ENCODE measurements at places on chromosomes 16 and 17. TPM values are rescaled to one million over a fixed set of nuclear protein-coding genes. Genes with fewer than 3 reads are reported as not detected.

DNA sequence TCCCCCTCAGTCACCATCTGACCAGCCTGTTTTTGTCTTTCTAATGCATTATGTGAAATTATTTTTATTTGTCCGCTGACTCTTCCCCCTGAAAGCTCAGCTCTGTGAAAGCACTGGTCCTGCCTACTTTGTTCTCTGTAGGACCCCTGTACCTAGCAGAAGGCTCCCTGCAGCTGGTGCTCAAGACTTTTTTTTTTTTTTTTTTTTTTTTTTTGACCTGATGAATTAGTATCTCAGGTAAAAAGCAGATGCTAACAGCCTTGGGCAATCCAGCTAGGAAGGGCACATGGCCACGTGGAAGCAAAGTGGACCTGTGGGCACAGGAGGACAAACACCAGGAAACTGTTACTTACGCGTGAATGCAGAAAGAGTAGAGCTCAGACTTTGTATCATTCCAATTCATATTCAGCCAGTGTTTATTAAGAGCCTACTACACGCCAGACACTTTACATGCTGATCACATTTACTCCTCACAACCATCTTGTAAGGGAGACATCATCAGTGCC is 629 bp upstream of the UNC119 start:
- peak overlapping the region; percentile 26 for H3K27ac ChIP-seq
- DNase-seq, result no peak
- no peaks in the 10 kb centered on the region for H3K27me3 ChIP-seq

DNA sequence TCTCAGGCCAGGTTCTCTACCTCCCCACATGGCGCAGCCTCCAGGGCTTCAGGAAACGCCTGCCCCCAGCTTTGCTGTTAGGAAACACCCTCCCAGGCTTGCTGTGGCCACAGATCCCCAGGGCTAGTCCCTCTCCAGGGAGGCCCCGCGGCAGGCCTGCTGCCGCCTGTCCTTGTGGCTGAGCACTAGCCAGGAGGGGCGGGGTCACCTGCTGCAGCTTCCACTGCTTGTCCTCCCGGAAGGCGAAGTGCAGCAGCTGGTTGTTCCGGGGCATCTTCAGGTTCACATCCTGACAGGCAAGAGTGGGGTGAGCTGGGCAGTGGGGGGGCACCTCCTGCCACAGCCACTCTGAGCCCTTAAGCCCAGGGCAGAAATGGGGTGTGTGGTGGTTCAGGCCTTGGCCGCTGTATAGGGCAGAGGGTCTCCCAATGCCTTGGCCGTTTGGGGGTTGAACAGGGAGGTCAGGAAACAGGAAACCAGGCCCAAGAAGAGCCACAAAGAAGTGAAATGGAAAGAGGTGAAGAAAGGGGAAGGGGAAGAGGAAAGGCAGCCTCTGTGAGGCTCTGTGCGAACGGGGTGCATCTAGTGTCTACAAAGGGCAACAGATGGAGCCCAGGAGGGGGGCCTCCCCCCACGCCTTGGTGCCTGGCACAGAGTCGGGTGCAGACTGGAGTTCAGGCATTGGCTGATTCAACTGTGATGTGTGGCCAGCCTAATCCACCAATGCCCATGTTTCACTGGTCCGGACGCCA is 2.0 kb downstream of the ROGDI start:
- H3K27ac ChIP-seq, result no peak overlapping the region
- H3K4me1 ChIP-seq, result no peaks in the 10 kb centered on the region
- no peaks in the 10 kb centered on the region for H3K27me3 ChIP-seq
- no peak for DNase-seq
- no peak overlapping the region for H3K4me3 ChIP-seq
- H3K36me3 ChIP-seq, result peaks cover 3% of the 10 kb centered on the region

KRTAP4-1 gene
- total RNA-seq, result not detected

DHX58 gene
- total RNA-seq, result 28.6 TPM

DNA sequence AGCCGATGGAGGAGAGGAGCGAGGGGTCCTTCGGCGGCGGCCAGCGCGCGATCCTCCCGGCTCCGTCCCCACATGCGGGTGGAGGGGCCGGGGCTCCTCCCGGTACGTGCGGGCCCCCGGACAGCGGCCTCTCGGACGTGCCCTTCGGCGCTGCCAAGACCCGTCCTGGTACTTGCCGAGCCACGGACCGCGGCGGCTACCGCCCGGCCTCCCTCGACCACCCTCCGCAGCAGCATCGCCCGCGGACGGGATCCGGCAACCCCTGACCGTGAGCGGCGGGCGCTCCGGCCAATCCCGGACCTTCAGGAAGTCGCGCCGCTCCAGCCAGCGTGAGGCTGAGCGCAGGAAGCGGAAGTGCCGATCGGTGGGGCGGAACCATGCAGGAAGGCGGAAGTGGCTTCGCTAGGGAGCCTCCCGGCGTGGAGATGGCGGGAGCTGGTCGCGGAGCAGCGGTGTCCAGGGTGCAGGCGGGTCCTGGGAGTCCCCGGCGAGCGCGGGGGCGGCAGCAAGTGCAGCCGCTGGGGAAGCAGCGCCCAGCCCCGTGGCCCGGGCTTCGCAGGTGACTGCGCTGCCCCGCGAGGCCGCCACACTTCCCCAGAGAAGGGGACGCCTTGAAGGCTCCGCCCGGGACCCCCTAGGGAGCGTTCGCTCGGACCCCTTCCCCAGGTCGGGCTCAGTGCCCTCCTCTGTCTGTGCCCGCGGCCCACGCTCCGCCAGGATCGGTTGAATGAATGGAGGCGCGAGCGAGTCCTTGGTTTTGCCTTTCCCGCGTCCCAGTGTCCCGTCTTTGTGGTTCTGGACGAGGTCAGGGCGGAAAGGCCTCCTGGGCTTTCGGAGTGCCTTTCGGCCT is at the start of the genes CCDC137 and OXLD1:
Gene CCDC137, plus strand, starts transcription at position 396 of the 850 bp plus-strand sequence. Its CDS starts 30 bp downstream, at position 426.
Gene OXLD1, minus strand, starts transcription at position 264 of the 850 bp plus-strand sequence. Its CDS starts 28 bp downstream, at position 236.
- peak within 1 kb of the TSS; percentile 93 for H3K4me3 ChIP-seq
- no peaks in the 10 kb centered on the region for H3K27me3 ChIP-seq
- H3K4me1 ChIP-seq, result no peaks in the 10 kb centered on the region
- DNase-seq, result peak; percentile 96
- H3K36me3 ChIP-seq, result peaks cover 4% of the 10 kb centered on the region

TPSB2 gene
- total RNA-seq, result 0.46 TPM

DNA sequence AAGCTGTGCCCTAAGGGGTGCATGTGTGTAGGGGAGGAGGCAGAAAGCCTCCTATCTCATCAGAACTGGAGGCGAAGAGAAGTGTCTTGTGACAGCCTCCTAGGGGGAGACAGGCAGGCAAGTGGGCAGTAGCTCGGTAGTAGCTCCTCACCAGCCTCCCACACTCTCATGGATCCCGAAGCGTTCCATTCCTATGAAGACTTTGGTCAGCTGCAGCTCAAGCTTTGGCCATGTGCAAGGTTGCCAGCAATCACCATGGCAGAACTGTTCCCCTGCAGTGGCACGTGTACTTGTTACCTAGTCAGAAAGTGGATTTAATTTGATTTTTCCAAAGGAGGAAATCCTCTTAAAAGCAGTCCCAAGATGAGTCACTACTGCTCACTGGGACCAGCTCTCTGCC is 6.7 kb downstream of the MRPL58 start:
- no peak overlapping the region for H3K4me3 ChIP-seq
- no peak for DNase-seq
- no peaks in the 10 kb centered on the region for H3K27me3 ChIP-seq
- H3K36me3 ChIP-seq, result peaks cover 33% of the 10 kb centered on the region

DNA sequence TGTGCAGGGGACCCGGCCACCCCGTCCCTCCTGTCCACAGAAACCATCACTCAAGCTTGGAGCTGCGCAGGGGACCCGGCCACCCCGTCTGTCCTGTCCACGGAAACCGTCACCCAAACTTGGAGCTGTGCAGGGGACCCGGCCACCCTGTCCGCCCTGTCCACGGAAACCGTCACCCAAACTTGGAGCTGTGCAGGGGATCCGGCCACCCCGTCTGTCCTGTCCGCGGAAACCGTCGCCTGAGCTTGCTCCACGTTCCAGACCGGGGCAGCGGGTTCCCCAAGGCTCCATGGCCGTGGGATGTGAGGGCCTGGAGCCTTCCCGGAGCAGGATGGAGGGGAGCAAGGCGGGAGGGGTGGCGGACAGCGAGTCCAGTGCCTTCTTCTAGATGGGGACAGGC is 25.2 kb downstream of the SOX8 start:
- no peak for DNase-seq
- no peak overlapping the region for H3K27ac ChIP-seq
- H3K4me1 ChIP-seq, result no peaks in the 10 kb centered on the region
- H3K27me3 ChIP-seq, result no peaks in the 10 kb centered on the region
- H3K36me3 ChIP-seq, result no peaks in the 10 kb centered on the region
- H3K4me3 ChIP-seq, result no peak overlapping the region

DPEP2 gene
- total RNA-seq, result 12.2 TPM

DNA sequence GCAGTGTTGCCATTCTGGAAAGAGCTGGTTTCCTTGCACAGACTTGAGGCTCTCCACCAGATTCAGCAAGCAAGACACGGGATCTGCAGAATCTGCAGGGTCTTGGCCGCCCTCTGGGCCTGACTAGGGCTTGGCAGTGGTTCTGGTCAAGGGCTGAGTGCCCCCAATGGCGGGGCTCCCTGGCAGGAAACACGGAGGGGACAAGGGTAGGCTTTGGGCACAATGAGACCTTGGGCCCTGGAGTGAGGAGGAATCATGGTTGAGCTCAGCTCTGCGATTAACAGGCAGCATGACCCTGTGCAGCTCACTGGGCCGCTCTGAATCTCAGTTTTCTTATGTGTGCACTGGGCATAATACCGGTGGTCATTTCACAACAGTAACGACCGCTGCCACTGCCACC is 249.9 kb downstream of the GSG1L start:
- H3K36me3 ChIP-seq, result no peaks in the 10 kb centered on the region
- H3K4me1 ChIP-seq, result no peaks in the 10 kb centered on the region

- no peaks in the 10 kb centered on the region for H3K27me3 ChIP-seq
- no peak overlapping the region for H3K27ac ChIP-seq
- H3K4me1 ChIP-seq, result peaks cover 2% of the 10 kb centered on the region
- H3K4me3 ChIP-seq, result no peak overlapping the region
Observed at GRCh38 chr17:9432134-9432885, 143.3 kb downstream of the STX8 start.

CA4 gene
- total RNA-seq, result 57.3 TPM

AIPL1 gene
- not detected for total RNA-seq

- no peak overlapping the region for H3K4me3 ChIP-seq
- no peaks in the 10 kb centered on the region for H3K36me3 ChIP-seq
- H3K4me1 ChIP-seq, result peaks cover 13% of the 10 kb centered on the region
- H3K27me3 ChIP-seq, result no peaks in the 10 kb centered on the region
Observed at GRCh38 chr17:44108440-44109311, 14.8 kb downstream of the HDAC5 start.

GRCh38 chr17:49729069-49729468 is 21.3 kb upstream of the SLC35B1 start:
- H3K36me3 ChIP-seq, result no peaks in the 10 kb centered on the region
- no peaks in the 10 kb centered on the region for H3K27me3 ChIP-seq
- peaks cover 13% of the 10 kb centered on the region for H3K4me1 ChIP-seq
- no peak for DNase-seq

CTRL gene
- total RNA-seq, result not detected

- no peaks in the 10 kb centered on the region for H3K4me1 ChIP-seq
- peaks cover 18% of the 10 kb centered on the region for H3K36me3 ChIP-seq
- peak; percentile 91 for DNase-seq
- peak overlapping the region; percentile 85 for H3K4me3 ChIP-seq
Observed at GRCh38 chr17:65559804-65560627, 1.4 kb downstream of the AXIN2 start.

HOXB1 gene
- not detected for total RNA-seq

NLRC3 gene
- total RNA-seq, result 3.6 TPM

DNA sequence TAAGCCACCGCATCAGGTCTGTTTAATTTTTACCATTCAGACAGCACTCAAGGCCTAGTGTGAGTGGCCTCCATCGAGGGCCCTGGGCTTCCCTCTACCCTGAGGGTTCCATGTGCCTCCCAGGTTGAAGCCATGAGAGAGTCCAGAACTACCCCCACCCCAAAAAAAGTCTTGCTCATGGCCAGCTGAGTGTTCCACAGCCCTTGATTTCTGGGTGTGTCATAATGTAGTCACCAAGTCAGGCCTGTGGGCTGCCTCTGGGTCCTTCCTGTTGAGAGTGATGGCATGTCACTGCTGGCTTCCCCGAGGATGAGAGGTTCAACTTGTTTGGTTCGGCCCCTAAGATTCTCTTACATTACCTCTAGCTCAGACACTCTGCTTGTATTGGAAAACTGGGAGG is 100.6 kb downstream of the PITPNC1 start:
- H3K27me3 ChIP-seq, result no peaks in the 10 kb centered on the region
- H3K4me3 ChIP-seq, result no peak overlapping the region
- no peak for DNase-seq
- no peaks in the 10 kb centered on the region for H3K36me3 ChIP-seq
- no peak overlapping the region for H3K27ac ChIP-seq
- peaks cover 3% of the 10 kb centered on the region for H3K4me1 ChIP-seq

GFAP gene
- total RNA-seq, result 0.88 TPM

DNA sequence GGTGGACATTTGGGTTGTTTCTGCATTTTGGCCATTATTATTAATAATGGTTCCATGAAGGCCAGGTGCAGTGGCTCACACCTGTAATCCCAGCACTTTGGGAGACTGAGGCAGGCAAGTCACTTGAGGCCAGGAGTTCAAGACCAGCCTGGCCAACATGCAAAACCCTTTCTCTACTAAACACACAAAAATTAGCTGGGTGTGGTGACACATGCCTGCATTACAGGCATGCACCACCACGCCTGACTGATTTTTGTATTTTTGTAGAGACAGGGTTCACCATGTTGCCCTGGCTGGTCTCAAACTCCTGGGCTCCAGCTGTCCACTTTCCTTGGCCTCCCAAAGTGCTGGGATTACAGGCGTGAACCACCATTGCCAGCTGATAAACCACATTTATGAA is 58.5 kb downstream of the TNFRSF13B start:
- no peak overlapping the region for H3K4me3 ChIP-seq
- no peak for DNase-seq
- H3K27me3 ChIP-seq, result no peaks in the 10 kb centered on the region
- H3K27ac ChIP-seq, result no peak overlapping the region

ZNF205 gene
- 12.7 TPM for total RNA-seq

- H3K4me3 ChIP-seq, result no peak overlapping the region
- H3K4me1 ChIP-seq, result peaks cover 12% of the 10 kb centered on the region
- H3K27ac ChIP-seq, result no peak overlapping the region
Observed at GRCh38 chr16:67774457-67774853, 31.9 kb downstream of the RANBP10 start.

GRCh38 chr16:81647527-81647926 is 131.6 kb upstream of the PLCG2 start:
- H3K4me1 ChIP-seq, result no peaks in the 10 kb centered on the region
- no peaks in the 10 kb centered on the region for H3K36me3 ChIP-seq
- H3K27ac ChIP-seq, result no peak overlapping the region
- DNase-seq, result no peak

GRCh38 chr16:46918905-46919792 is 35.0 kb downstream of the GPT2 start:
- H3K36me3 ChIP-seq, result no peaks in the 10 kb centered on the region
- H3K27ac ChIP-seq, result no peak overlapping the region
- no peaks in the 10 kb centered on the region for H3K27me3 ChIP-seq
- no peak for DNase-seq
- H3K4me1 ChIP-seq, result peaks cover 3% of the 10 kb centered on the region

FNDC8 gene
- not detected for total RNA-seq

MSI2 gene
- 64.0 TPM for total RNA-seq

- no peak overlapping the region for H3K4me3 ChIP-seq
- H3K27ac ChIP-seq, result no peak overlapping the region
- DNase-seq, result no peak
- no peaks in the 10 kb centered on the region for H3K27me3 ChIP-seq
Observed at GRCh38 chr16:73563709-73564108, 515.8 kb upstream of the ZFHX3 start.

GRCh38 chr16:79278506-79278905 is 322.0 kb downstream of the MAF start:
- no peaks in the 10 kb centered on the region for H3K27me3 ChIP-seq
- no peaks in the 10 kb centered on the region for H3K4me1 ChIP-seq
- H3K27ac ChIP-seq, result no peak overlapping the region
- H3K4me3 ChIP-seq, result no peak overlapping the region

CHTF8 gene
- 92.5 TPM for total RNA-seq

GRCh38 chr17:33482636-33483035 is 189.5 kb upstream of the ASIC2 start:
- DNase-seq, result no peak
- H3K27ac ChIP-seq, result no peak overlapping the region
- H3K36me3 ChIP-seq, result no peaks in the 10 kb centered on the region
- no peaks in the 10 kb centered on the region for H3K4me1 ChIP-seq
- no peak overlapping the region for H3K4me3 ChIP-seq
- H3K27me3 ChIP-seq, result peaks cover 5% of the 10 kb centered on the region

C16orf92 gene
- total RNA-seq, result not detected
